ENCODE measurements at places on chromosomes 1 and 21.

- no peak for DNase-seq
These were observed 20.9 kb upstream of the HSPA13 start for GRCh38 chr21:14403681-14404318.

- peak; percentile 90 for DNase-seq
These were observed 159.7 kb upstream of the NRIP1 start for GRCh38 chr21:15224346-15225086.

GRCh38 chr1:204588826-204589225 is 72.6 kb downstream of the MDM4 start:
- DNase-seq, result no peak

GRCh38 chr1:114531094-114531493 is 20.1 kb upstream of the TRIM33 start:
- DNase-seq, result no peak

DNA sequence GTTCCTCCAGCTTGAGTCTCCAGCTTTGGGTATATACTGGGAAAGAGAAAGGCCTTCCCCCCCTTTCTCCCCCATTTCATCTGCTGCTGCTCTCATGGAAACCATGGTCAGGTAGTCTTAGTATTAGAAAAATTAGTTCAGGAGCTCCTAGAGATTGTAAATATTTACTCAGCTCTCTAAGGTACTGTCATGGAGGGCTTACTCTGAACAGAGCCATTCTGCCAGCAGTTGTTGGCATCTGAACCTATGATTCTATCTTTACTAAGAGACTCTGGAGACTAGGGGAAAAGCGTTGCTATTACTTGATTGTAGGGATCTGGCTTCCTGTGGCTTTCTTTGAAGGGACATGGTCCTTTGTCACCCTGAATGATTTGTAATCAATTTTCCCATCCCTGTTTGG is 6.1 kb downstream of the INTS3 start:
- DNase-seq, result no peak

GRCh38 chr1:158496374-158496773 is 24.4 kb downstream of the OR10R2 start:
- DNase-seq, result no peak
